ENCODE measurements at places on chromosomes 6 and 20. TPM values are rescaled to one million over a fixed set of nuclear protein-coding genes. Genes with fewer than 3 reads are reported as not detected.

- no peak for DNase-seq
Measured at GRCh38 chr20:50652702-50653294, 38.5 kb downstream of the RIPOR3 start.

GRCh38 chr20:15071085-15071808 lies 733.8 kb upstream of the FLRT3 start:
- DNase-seq = no peak

- DNase-seq = no peak
Measured at GRCh38 chr6:21750575-21750974, 157.0 kb downstream of the SOX4 start.

- no peak for DNase-seq
Measured at GRCh38 chr20:8490076-8490830, 358.2 kb downstream of the PLCB1 start.

- peak; percentile 68 for DNase-seq
Measured at GRCh38 chr6:121482004-121482693, 46.7 kb downstream of the GJA1 start.

MYCT1 gene
- total RNA-seq = 156 TPM

DNA sequence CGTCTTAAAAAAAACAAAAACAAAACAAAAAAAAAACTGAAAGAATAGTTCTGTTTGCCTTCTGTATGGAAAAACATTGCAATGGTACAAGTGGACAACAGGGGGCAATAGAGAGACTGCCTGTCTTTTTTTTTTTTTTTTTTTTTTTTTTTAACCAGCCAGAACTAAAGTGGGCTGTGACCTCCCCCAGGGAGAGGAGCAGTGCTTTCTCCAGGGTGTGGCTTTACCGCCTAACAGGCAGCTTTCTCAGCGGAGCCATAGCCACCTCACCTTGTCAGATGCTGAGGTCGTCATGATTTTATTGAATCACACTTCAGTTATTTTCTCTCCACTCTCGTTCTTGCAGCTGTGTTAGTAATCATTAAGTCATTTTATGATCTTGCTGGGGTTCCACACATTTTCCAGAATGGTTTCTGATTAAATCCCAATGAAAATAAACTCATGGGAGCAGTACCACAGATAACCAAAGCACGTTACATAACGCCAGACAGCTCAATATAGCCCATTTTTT lies 78.4 kb downstream of the GMPR start:
- no peak for DNase-seq

- DNase-seq = no peak
Measured at GRCh38 chr20:63089051-63089907, 82.5 kb upstream of the BHLHE23 start.

RGS19 gene
- 32.6 TPM for total RNA-seq

DNA sequence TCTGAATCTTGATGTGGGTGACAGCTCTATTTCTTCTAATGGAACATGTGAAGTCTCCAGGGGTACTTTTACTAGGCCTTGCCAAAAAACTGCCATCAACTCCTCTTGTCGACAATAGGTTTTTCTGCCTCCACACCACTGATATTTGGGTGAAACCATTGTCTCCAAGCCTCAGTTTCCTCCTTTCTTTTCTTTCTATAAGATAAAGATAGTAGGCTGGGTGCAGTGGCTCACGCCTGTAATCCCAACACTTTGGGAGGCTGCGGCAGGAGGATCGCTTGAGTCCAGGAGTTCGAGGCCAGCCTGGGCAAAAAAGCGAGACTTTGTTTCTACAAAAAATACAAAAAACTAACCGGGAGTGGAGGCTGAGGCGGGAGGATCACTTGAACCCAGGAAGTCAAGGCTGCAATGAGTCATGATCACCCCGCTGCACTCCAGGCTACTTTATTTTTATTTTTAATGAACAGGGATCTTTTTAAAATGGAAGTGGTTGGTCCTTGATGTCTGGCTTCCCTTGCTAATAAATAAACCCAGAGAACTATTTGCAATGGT lies 159.9 kb upstream of the TNFAIP3 start:
- no peak for DNase-seq

DNA sequence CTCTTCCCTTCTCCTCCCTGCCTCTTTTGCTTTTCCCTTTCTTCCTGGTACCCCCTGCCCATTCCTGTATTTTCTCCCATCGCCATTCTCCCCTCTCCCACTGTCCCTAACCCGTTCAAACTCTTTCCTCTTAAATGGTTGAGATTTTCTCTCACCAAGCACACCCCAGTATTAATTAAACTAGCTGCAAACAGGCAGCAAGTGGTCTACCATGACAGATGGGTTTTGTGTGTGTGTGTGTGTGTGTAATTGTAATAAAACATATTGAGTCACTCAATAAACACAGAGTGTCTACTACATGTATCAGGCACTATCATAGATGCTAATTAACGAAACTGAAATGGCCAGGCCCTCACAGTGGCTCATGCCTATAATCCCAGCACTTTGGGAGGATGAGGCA lies 6.7 kb downstream of the RAET1E start:
- DNase-seq = no peak

GCM1 gene
- total RNA-seq = not detected

DNA sequence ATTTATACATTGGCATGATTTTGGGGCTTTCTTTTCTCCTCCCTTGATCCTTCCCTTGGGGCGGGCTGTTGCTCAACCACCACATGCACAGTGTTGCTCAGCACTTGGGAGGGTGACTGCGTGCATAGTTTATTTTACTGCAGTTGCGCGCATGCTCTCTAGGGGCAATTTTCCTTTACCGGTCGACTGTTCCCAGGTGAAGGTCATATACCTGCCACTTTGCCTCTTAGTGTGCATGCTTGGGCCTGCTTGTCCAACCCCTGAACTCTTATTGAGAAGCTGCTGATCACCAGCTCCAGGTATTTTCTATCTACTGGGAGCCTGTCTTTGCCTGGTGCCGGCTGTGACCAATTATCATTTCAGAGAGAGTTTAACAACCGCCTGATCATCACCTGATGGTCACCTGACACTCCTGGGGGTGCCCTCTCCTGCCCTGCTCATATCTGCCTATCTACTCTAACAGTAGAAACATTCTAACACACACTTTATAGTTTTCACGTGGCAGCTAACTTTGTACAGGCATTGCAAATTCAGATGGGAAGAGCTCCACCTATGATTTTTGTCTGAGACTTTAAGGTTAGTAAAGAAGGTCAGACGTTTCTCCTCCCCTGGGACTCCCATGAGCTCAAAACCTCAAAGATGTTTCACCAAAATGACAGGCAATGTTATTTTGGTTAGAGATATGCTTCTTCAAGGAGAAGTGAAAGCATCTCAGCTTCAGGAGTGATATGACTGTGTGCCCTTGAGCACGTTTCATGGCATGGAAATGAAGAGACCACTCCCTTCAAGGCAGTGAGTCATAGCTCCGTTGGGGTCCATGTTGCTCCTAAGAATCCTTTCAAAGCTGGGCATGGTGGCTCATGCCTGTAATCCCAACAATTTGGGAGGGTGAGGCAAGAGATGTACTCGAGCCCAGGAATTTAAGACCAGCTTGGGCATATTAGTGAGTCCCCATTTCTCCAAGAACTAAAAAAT lies 227.5 kb upstream of the MYLIP start:
- DNase-seq = no peak

- no peak for DNase-seq
Measured at GRCh38 chr6:37735722-37736121, 38.0 kb upstream of the MDGA1 start.

GRCh38 chr6:133888929-133889556 lies at the start of gene TCF21:
Gene TCF21, plus strand, starts transcription at chr6:133889113. Its CDS starts 285 bp downstream, at chr6:133889398.
- DNase-seq = no peak
